ENCODE measurements at places on chromosomes 13 and 19.
A peak's percentile ranks its signal among the peaks of the same experiment; 100 is the strongest.

DNA sequence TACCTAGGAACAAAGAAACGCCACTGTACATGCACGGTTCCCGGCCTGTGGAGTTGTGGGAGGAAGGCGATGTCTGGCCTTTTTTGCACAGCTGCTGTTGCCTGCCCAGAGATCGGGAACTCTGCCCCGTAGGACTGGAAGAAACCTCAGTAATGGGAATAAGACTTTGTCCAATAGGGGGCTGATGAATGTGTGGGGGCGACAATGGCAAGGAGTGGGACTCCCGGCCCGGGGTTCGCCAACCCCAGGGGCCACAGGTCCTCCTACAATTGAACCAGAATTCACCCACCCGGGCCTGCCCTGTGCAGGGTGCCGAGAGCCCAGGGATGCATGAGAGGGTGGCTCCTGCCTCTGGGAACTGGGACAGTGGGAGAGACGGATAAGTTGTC lies 2.0 kb upstream of the CEBPA start:
- DNase-seq, result no peak

DNA sequence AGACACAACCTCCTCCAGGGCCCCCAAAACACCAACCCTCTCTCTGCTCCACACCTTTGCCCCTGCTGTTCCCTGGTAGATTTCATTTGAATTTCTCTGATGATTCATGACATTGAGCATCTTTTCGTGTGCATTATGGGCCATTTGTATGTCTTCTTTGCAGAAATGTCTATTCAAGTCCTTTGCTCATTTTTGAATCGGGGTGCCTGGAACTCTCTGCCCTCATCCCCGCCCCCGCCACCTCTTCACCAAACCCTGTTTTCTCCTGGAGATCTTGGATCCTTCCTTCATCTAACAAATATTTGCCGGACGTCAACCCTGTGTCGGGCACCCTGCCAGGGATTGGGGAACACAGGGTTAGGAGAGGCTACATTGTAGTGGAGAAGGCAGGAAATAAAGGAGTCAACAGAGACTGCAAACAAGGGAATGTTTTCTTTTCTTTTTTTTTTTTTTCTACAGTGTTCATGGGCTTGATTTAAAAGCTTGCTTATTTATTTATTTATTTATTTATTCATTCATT lies 25.5 kb upstream of the SLC1A5 start:
- DNase-seq, result no peak

DNA sequence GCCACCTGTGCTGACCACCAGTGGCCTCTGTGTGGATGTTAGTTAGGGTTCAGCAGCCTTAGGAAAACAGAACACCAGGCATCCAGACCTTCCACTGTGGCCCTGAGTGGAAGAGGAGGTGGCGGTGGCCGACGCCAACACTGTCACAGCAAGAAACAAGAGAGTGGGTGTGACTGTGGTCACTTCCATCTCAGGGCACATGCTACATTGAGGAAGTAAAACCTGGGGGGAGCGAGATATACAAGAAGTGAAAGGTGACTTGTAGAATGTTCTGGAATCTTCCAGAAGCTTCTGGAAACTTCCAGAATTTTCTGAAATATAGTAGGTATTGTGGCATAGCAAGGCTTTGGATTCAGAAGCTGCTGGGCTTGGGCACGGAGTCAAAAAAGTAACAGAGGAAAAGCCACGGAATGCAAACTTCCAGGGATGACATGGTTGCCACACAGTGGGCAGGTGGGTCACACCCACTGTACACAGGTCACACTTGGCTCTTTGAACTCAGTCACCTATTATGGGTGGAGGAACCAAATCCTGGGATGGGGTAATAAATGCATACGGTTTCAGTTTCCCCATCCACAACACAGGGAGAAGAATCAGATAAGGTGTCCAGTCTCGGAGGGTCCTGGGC lies 24.3 kb downstream of the GNG7 start:
- DNase-seq, result peak; percentile 8

DNA sequence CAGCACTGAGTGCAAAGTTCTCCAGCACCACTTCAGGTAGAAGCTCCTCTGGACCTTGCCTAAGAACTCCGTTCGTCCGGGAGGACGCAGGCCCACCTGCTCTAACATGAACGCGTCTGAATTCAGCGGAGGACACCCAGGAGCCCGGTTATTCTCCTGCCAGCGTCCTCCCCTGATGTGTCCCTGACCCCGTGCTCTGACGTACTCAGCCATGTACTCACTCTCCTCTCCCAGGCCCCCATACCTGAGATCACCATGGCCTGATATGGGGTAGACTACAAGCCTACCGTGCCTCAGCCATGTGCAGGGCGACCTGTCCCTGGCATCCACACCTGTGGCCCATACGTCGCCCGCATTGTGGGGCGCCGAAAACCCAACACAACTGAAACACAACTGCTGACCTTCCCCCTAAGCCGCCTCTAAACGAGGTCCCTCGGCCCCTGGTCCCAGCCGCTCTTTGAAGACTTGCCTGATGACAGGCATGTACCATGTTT lies 744 bp upstream of the ZNF584 start:
- DNase-seq, result no peak

GRCh38 chr19:9883231-9883758 lies 48.2 kb downstream of the PIN1 start:
- DNase-seq, result no peak

GRCh38 chr13:30065181-30065580 lies 214.8 kb upstream of the UBL3 start:
- DNase-seq, result no peak

- DNase-seq, result peak; percentile 27
These were observed 2.3 kb downstream of the DDX39A start for GRCh38 chr19:14416817-14417231.

DNA sequence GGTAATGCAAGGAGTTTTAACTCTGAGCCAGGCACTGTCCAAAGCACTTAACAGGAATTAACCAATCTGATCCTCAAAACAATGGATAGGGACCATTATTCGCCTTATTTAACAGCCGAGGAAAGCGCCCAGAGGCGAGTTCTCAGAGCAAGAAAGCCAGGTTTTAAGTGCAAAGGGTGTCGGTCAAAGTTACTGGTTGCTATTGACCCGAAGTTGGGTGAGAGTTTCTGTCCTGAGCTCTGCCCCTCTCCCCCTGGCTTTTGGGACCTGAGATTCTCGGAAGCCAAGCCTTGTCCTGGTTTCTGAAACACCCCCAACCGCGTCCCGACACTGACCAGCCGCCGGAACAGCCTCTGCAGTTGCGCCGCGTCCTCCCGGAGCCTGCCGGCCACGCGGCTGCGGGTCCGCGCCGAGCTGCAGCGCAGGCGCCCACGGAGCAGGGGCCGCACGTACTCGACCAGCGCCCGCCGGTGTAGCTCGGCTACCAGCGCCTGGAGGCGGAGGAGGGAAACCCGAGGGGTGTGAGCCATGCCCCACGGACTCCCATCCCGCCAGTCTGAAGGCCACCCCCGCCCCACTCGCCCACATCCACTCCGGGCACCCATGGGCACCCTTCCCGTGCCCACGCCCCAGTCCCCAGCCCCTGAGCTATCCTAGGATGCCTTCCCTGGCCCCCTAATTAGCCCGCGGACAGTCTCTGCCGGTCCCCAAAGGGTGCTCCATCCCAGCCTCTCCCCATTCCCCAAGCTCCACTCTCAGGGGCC lies 27.8 kb downstream of the EXOC3L2 start:
- no peak for DNase-seq

DNA sequence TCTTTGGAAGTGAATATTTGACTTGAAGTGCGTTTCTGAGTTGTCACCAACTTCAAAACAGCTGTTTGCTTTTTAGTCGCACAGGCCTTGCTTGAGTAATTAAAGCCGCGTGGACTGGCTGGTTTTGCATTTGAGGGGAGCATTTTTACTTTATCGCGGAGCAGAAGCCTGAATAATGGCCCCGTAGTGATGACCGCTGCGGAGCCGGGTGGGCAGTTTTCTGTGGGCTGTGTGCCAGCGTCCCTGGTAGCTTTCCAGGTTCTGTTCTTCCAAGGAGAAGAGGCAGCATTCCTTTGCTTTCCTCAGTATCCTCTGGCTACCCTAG lies 1.1 kb downstream of the NAA16 start:
- no peak for DNase-seq

DNA sequence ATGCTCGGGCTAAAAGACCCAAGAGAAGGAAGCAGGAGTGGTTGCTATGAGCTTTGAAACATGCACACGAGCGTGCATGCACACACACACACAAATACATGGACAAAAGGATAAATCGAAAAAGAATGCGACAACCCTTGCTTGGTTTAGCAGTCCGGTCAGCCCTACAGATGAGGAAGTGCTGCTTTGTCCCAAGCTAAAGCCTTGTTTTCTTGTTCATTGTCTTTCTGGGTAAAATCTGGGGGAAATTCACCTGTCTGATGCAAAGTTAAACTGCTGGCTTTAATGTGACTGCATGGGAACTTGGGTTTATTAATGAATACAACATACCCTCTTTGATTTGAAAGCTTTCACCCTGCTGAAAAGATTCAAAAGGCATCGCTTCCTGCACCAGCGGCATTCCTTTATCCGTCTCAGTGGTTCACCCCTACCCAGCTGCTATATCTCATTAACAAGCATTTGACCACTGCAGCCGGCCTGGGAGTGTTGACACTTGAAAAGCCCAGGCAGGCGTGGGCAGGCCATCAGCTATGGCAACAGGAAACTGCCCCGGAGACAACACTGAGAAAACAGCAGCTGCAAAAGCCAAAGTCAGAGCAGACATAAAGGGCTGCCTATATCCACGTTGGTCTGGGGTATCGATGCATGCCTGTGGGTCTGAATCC lies 301.7 kb downstream of the NDFIP2 start:
- DNase-seq, result no peak

GRCh38 chr19:17611462-17612244 lies 56.2 kb downstream of the COLGALT1 start:
- DNase-seq, result no peak

- no peak for DNase-seq
These were observed 204.0 kb upstream of the STARD13 start for GRCh38 chr13:33489563-33489962.

- no peak for DNase-seq
These were observed 18.1 kb upstream of the ZFP82 start for GRCh38 chr19:36436531-36436930.

DNA sequence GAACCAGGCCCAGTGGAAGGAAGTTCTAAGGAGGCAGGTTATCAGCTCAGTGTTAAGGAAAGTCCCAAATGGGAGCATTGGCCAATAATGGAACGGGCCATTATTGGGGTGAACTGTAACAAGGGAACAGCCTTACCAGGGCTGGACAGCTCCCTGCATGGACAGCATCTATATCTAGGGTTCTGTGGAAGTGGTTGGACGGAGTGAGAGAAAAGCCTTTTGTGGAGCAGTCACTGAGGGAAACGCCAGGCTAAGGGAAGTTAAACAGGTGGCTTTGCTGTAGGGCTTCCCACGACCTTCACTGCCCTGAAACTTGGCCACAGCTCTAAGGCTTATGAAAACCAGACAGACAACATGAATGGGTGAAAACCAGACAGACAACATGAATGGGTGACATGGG lies 17.0 kb downstream of the POU2F2 start:
- no peak for DNase-seq

DNA sequence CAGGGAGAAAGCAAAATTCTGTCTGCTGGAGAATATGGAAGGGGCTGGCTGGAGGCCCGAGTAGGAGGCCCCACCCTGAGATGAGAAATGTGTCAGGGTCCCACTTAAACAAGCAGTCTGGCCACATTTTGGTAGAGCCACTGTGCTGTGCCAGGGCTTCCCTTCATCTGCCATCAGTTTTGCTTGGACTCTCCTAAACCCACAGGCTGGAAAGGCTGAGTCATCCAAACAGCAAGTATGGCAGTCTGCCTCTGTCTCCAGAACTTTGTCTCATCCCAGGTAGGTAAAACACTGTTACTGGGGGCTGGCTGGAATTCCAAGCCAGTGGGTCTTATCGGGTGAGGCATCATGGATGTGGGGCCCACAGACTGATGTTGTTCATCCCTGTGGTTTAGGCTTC lies 1390.6 kb downstream of the UQCRFS1 start:
- DNase-seq, result no peak

- no peak for DNase-seq
These were observed 34.7 kb upstream of the RANBP3 start for GRCh38 chr19:6012426-6013170.

GRCh38 chr19:30450100-30450499 lies 77.9 kb downstream of the ZNF536 start:
- no peak for DNase-seq

DNA sequence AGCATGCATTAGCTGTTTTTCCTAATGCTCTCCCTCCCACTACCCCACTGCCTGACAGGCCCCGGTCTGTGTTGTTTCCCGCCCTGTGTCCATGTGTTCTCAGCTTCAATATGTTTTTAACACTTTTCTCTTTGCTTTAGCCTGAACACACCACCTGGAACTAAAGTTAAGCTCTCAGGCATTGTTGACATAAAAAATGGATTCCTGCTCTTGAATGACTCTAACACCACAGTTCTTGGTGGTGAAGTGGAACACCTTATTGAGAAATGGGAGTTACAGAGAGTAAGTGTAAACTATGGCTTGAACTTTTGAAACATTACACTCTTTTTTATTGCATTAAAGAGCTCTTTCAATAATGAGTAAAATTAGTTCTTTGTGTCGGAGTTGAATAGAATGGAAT lies 70.1 kb downstream of the TDRD3 start:
- no peak for DNase-seq

DNA sequence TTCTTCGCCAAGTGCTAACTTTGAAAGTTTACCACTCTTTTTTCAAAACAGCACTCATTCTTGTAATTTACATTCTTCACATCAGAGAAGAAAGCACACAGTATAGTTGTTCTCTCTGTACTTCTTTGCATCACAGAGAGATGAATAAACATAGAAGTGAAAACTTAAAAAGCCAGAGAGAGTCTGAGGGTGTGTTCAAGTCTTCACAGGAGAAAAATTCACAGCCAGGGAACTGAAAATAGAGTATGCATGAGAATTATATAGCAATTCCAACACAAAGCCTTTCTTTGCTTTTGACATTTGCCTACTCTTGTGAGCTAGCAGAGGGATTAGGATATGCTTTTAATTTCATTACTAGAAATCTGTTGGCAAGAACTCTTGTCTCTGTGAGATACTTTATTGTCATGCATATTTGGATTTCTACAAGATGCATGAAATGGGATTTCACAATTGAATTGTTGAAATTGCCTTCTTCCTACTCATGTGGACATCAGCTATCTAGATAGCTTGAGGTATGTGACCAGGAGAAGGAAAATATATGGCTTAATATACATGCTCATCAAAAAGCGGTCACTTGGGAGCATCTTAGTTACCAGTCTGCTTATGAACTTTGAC lies 166.1 kb downstream of the SLC7A1 start:
- DNase-seq, result no peak

- no peak for DNase-seq
These were observed 5.7 kb upstream of the THSD1 start for GRCh38 chr13:52411629-52412028.

DNA sequence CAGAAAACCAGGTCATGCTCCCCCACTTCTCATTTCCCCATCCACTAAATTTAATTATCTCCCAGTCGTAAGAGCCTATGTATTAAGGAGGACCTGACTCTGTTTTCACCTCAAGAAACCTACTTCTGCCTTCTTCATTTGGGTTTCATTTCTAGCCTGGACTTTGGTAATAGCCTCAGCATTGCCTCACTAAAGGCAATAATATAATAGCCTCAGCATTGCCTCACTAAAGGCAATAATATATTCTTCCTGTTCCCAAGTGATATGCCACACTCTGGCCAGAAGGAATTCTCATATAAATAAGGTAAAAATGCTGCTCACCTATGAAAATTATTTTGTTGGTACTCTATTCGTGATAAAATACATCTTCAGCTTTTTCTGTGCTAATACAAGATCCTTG lies 993.9 kb downstream of the EFNB2 start:
- no peak for DNase-seq

GRCh38 chr13:98370261-98370660 lies 193.2 kb upstream of the RNF113B start:
- no peak for DNase-seq

GRCh38 chr13:114309806-114310410 lies 4.4 kb upstream of the CHAMP1 start:
- no peak for DNase-seq

- no peak for DNase-seq
These were observed 4.6 kb upstream of the SLC25A42 start for GRCh38 chr19:19059018-19059836.

Data from CD4-positive, alpha-beta T cell treated with Interleukin-1 beta for 1 hour (primary cell).